ENCODE measurements at places on chromosomes 5 and 9.

DNA sequence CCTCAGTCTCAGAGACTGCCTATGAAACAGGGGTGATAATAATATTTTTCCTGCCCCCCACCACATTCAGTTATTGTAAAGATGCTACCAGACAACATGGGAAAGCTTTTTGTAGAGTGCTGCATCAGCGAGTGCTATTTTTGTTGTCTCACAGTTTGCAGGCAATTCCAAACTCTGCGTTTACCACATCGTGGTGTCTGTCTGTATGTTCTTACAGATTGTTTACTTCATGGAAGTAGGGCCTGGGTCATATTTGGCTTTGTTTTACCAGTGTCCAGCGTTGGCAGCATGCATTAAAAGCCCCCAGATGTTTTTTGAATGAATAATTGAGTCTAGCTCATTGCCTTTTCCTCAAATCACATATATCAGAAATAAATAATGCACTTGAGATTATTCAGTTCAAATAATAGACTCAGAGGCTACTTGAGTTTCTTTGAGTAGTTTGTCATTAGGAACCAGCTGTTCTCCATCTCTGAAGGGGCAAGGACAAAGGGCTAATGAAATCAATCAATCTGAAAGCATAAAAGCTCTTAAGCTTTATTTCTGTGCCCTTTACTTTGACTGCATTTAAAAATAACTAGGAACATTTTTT, 243.7 kb downstream of the CWC27 start:
- DNase-seq, result no peak

DNA sequence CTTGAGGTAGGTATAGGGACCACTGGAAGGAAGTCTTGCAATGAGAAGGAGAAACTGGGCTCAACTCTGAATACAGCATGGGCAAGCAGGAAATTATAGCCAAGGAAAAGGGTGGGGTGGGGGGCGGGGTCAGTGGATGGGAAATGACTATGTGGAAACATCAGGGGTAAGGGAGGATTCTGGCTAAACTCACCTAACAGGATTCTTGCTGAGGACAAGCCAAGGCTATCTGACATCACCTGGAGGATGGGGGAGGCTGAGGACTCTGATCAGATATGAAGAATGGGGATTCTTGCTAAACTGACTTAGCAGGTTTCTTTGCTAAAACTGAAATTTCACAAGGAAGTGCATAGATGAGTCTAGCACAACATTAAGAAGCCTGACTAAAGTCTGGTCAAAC, 40.8 kb downstream of the CTSL start:
- DNase-seq, result no peak

- no peak for DNase-seq
These were observed 71.8 kb upstream of the NIPAL4 start for GRCh38 chr5:157388111-157388710.

- no peak for DNase-seq
These were observed 303.0 kb downstream of the PARP8 start for GRCh38 chr5:50969151-50970031.

- peak; percentile 58 for DNase-seq
These were observed 702.1 kb downstream of the SEMA5A start for GRCh38 chr5:8843771-8844170.

DNA sequence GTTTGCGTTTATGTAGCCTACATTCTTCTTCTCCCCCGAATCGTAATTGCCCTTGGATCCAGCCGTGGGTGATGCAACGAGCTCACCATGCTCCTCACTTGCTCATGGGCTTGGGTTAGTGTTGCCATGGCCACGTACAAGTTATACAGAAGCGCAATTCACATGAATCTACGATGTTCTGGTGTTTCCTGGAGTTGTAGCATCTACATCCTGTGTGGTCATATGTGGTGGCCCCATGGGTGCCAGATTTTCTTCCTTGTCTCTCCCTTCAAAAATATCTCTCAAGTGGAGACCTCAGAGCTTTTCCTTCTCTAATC, 115.3 kb downstream of the TLE4 start:
- DNase-seq, result no peak

GRCh38 chr9:655875-656274, 185.6 kb upstream of the DMRT1 start:
- DNase-seq, result no peak

DNA sequence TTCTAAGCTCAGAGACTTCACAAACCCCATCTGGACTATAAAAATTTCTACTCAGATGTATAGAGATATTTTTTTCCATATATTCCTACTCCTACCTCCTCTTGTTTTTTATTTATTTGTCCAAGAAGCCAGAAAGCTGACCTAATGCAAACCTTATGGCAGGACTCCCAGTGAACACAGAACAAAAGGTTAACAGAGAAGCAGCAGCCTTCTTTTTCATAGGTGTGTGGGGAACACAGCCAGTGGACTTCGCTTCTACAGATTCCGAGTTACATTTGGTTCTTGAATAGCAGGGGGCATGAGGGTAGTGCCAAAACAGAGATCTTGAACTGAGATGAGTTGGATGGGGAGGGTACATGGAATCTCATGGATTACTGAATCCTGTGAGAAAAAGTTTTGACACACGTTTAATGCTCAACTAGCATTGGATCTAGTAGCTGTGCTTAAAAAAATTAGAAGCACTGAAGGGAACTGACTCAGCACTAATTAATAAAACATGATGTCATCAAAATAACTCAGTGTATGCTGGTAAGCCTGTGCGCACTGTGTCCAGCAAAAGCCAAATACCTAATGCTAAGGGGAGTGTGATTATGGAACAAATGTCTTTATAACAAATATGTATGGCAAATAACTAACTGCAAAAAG, 240.1 kb downstream of the GABRB2 start:
- no peak for DNase-seq

DNA sequence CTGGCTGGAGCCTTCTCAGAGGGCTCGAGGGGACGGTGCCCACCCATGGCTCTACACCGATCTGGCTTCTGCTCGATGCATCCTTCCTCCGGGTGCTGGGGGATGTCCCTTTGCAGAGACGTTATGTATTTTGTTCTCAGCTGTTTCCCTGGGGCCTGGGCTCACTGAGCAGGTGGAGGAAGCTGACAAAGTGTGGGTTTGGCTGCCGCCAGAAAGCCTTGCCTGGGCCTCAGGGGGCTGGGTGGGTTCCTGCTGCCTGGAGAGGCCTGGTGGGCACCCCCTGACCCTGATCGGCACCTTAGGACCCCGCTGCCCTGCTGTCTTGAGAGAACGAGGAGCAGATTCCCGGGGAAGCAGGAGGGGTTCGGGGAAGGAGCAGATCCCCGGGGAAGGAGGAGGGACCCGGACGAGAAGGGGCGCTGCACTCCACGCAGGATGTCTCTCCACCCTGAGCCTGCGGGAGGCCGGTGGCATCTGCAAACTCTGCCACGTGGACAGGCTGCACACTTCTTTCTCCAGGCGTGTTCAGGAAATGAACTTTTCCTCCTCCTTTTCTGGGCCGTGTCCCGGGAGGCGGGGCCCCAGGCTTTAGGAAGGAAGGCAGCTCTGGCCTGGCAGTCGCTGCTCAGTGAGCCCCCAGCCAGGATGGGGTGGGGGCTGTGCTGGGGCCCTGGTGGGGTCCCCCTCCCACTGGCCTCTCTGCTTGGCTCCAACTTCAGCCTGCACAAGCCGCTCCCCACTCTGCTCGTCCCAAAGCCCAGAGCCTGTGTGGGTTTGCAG, 148.9 kb downstream of the RXRA start:
- DNase-seq, result peak; percentile 89

- no peak for DNase-seq
These were observed 2.2 kb downstream of the NR2F1 start for GRCh38 chr5:93585041-93585766.

DNA sequence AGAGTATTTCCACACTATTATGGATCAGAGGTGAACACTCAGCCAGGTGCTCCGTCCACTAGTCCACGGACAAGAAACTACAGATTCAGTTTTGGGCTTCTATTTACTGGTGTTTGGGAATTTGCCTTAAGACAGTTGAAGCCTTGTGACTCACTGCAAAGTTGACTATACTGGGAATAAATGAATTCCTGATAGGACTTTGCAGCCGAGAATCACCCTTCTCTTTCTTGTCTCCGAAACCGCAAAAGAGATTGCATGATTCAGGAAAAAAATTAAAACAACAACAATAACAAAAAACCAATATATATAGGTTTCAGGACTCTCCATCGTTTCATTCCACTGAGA, 716 bp downstream of the TMEM171 start:
- no peak for DNase-seq

DNA sequence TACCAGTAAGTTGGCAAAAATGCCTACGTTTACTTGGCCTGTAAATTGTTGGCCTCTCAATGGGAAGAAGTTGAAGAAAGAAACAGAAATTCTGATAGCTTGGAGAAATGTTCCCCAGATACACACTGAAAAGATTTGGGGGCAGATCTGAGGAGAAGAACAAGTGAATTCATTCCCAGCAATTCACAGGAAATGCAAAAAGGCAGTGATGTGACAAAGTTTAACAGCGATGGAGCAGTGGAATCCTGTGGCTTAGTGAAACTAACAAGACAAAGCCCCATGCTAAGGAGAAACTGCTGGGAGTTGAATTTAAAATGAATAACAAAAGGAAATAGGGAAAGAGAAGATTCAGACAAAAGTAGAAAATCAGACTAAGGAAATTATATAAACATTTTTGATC, 213.2 kb upstream of the EDIL3 start:
- no peak for DNase-seq

- peak; percentile 28 for DNase-seq
These were observed 64.4 kb downstream of the FAM114A2 start for GRCh38 chr5:153974131-153974812.

- no peak for DNase-seq
These were observed 4.7 kb upstream of the GBGT1 start for GRCh38 chr9:133168432-133168831.

GRCh38 chr5:140261403-140262171, 41.3 kb downstream of the PFDN1 start:
- no peak for DNase-seq

DNA sequence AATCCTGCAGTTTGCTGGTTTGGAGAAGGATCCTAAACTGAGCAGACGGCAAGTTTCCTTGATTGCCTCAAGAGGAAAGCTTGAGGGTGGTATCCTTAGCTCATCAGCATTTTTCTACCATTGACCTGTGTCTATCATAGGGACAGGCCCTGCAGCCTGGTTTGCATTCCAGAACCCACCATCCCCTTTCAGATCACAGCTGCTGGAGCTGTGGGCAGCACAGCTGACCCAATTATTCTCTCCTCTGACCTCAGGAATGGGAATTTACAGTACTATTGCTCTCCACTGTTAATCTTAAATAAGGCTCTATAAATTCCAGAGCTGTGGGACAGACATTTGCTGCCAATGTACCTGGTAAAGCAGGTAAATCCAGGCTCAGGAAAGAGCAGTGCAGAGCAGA, 163.0 kb downstream of the SPOCK1 start:
- DNase-seq, result no peak

GRCh38 chr5:173557123-173557903, 59.1 kb downstream of the BOD1 start:
- DNase-seq, result no peak

DNA sequence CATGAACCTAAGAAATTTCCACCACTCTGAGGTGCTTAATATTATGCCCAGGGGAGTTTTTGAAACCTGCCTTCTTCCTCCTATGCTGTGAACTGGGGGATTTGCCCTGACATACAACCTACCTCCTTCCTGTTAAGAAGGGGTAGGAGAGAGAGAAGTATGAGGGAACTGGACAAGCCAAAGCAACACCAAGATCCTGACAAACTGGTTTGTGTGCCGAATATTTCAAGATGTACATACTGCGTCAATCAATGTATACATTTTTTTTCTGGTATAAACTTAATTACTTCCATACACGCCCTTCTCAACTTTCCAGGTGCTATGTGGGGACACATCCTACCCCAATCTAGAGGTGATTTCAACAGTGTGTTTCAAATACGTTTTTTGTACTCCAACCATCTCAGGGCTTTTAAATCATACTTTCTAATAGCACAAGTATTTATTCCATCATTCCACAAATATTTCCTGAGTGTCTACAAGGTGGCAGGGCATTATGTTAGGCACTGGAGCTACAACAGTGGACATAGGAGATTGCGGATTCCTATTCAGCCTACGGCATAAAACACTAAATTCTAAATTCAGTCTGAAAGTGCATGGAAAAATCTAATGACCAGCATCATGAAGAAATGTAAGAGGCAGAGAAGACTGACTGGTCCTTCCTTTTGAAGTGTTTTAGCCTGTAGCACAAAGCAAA, 70.1 kb upstream of the IFNK start:
- DNase-seq, result no peak

Measured in fibroblast of skin of left quadriceps (primary cell).